ENCODE measurements at places on chromosomes 2 and 18. TPM values are rescaled to one million over a fixed set of nuclear protein-coding genes. Genes with fewer than 3 reads are reported as not detected.

DNA sequence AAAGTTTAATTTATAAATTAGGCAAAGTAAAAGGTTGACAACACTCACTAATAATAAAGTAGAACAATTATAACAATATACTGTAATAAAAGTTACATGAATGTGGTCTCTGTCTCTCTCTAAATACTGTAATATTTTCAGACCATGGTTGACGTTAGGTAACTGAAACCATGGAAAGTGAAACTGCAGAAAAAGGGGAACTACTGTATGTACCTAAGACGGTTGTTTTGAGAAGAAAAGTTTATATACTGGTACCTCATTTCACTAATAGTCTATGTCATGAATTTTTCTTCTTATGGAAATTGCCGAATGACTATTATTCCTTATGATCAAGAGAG lies 166.7 kb upstream of the ZNF521 start:
- no peak overlapping the region for H3K4me3 ChIP-seq
- no peaks in the 10 kb centered on the region for H3K27me3 ChIP-seq
- no peaks in the 10 kb centered on the region for H3K4me1 ChIP-seq
- H3K36me3 ChIP-seq: no peaks in the 10 kb centered on the region
- no peak for DNase-seq
- H3K27ac ChIP-seq: no peak overlapping the region

DNA sequence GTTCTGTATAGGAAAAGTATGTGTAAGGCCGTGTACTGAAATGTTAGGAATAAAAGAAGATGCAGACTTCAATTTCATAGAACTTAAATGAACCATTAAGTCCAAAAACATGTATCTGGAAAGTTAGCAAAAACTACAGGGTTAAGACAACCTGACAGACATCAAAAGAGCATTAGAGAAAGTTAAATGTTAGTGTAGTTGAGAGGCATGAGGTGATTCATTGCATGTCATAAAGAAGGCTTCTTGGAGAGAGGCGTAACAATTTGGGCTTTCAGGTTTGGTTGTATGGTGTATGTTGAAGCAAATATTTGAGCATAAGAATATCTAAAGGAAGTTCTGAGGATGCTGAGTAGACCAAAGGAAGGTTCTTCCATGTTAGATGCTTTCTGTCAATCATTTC lies 6.3 kb downstream of the EPC2 start:
- no peaks in the 10 kb centered on the region for H3K36me3 ChIP-seq
- no peak overlapping the region for H3K27ac ChIP-seq
- no peak for DNase-seq
- H3K4me1 ChIP-seq: no peaks in the 10 kb centered on the region
- H3K4me3 ChIP-seq: no peak overlapping the region
- H3K27me3 ChIP-seq: no peaks in the 10 kb centered on the region

GRCh38 chr2:1619556-1619955 lies 124.8 kb downstream of the PXDN start:
- peaks cover 31% of the 10 kb centered on the region for H3K4me1 ChIP-seq
- no peak overlapping the region for H3K4me3 ChIP-seq
- no peak overlapping the region for H3K27ac ChIP-seq
- peaks cover 7% of the 10 kb centered on the region for H3K27me3 ChIP-seq

- no peaks in the 10 kb centered on the region for H3K27me3 ChIP-seq
- DNase-seq: no peak
- no peak overlapping the region for H3K27ac ChIP-seq
- H3K4me1 ChIP-seq: no peaks in the 10 kb centered on the region
These were observed 1875.2 kb upstream of the PIK3C3 start for GRCh38 chr18:40079786-40080185.

DNA sequence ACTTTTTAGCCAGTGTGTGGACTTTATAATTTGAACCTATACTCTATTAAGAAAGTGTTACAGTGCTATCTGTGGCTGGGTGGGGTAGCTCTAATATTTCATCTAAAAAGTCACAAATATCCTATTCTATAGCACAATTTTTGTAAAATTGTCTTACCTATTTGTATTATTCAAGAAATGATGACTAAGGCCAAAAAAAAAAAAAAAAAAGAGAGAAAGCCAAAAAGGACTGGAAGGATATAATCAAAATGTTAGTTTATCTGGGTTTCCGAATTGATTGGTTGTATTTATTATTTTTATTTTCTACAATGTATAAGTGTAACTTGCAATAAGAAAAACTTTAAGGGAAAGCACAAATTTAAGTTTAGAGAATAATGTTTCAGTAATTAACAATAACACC lies 5.5 kb downstream of the ARL6IP6 start:
- H3K4me1 ChIP-seq: peaks cover 10% of the 10 kb centered on the region
- no peak for DNase-seq
- H3K27me3 ChIP-seq: no peaks in the 10 kb centered on the region
- no peak overlapping the region for H3K4me3 ChIP-seq
- peaks cover 10% of the 10 kb centered on the region for H3K36me3 ChIP-seq

DNA sequence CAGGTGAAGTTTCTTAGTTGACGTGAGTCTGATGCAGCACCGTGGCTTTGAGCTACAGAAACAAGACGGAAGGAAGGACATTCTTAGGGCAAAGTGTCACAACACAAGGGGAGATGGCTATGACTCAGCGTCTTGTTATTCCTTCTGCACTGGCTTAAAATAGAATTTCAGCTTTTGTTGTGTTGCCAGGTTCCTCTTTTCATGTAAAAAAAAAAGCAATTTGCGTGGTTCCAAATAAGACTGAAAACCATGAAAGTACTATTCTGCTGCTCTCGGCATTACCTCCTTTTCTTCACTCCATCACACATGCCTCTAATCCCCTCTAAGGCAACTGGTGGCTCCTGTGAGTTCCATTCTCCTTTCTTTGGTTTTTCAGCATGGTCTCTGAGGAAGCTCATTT lies 150.1 kb downstream of the ANTXR1 start:
- peak overlapping the region; percentile 43 for H3K27ac ChIP-seq
- H3K36me3 ChIP-seq: no peaks in the 10 kb centered on the region
- 0 out of 2 replicates have a peak overlapping the region, but pooled peaks have one; percentile 14 for H3K4me3 ChIP-seq
- peak; percentile 33 for DNase-seq
- peaks cover 22% of the 10 kb centered on the region for H3K4me1 ChIP-seq

DNA sequence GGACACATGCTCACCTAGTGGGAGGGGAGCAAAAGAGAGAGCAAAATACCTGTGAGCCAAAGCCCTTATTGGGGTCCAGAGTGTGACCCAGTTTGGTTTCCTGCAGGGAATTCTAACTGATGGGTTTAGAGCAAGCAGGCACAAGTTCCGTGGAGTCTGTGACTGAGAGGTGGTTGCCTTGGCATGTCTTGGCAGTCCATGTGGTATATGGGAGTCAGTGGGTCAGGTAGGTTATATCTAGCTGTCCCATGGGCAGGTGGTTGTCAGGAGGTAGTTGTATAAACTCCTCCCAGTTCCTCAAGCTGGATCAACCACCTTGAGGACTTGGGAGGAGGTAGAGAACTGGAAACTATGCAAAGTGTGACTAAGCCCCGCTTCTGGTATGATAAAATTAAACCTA lies 452.8 kb upstream of the VWC2L start:
- no peak overlapping the region for H3K4me3 ChIP-seq
- H3K4me1 ChIP-seq: no peaks in the 10 kb centered on the region
- H3K27ac ChIP-seq: no peak overlapping the region

- no peak overlapping the region for H3K27ac ChIP-seq
- no peaks in the 10 kb centered on the region for H3K4me1 ChIP-seq
- no peak overlapping the region for H3K4me3 ChIP-seq
- no peak for DNase-seq
- H3K27me3 ChIP-seq: peaks cover 21% of the 10 kb centered on the region
These were observed 308.2 kb downstream of the PIEZO2 start for GRCh38 chr18:10841203-10841602.

- H3K36me3 ChIP-seq: no peaks in the 10 kb centered on the region
- no peaks in the 10 kb centered on the region for H3K27me3 ChIP-seq
- H3K4me3 ChIP-seq: no peak overlapping the region
- DNase-seq: no peak
- no peaks in the 10 kb centered on the region for H3K4me1 ChIP-seq
These were observed 308.9 kb downstream of the ETAA1 start for GRCh38 chr2:67706082-67706481.

GRCh38 chr2:119809339-119810048 lies 49.8 kb downstream of the PTPN4 start:
- no peak for DNase-seq
- peaks cover 27% of the 10 kb centered on the region for H3K36me3 ChIP-seq
- peak overlapping the region; percentile 58 for H3K27ac ChIP-seq
- no peaks in the 10 kb centered on the region for H3K27me3 ChIP-seq
- no peak overlapping the region for H3K4me3 ChIP-seq

The CDK5R2 gene
- 0.20 TPM for total RNA-seq

The TMEM200C gene
- not detected for total RNA-seq

- peaks cover 7% of the 10 kb centered on the region for H3K4me1 ChIP-seq
- DNase-seq: no peak
- no peak overlapping the region for H3K4me3 ChIP-seq
These were observed 37.2 kb downstream of the MTERF4 start for GRCh38 chr2:241064802-241065354.

DNA sequence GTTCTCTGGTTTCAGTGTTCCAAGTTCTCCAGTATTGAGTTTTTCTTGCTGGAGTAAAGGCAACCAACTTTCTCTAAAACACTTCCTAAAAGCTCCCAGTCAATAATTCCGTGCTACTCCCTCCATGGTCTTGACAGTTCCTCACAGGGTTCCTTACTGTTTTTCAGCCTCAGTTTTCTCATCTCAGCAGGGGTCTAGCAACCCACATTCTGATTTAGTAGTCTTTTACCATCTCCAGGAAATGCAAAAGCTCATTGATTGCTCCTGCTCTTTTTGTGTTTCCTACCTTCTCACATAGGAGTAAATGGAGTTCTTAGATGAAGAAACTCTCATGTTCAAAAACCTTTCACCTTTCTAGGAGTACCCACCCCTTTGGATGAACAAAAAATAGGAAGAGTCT lies 978.8 kb upstream of the POU3F3 start:
- no peaks in the 10 kb centered on the region for H3K36me3 ChIP-seq
- DNase-seq: no peak
- no peak overlapping the region for H3K27ac ChIP-seq
- no peaks in the 10 kb centered on the region for H3K4me1 ChIP-seq

DNA sequence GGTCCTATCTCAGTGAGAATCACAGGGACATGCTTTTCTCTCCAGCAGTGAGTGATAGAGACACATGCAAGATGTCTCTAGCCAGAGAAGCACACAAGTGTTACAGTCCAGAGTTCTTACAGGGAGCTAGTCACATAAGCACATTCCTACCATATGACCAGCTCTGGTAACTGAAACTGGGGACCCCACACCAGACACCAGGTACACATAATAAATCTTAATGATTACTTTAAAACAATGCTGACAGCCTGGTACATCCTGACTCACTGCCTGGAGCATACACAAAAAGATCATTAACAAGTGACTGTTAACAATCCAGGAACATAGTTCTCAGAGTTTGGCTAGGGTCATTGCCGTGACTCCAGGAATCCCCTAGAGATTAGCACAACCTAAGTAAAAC lies 53.6 kb downstream of the GALNT1 start:
- DNase-seq: no peak
- no peaks in the 10 kb centered on the region for H3K36me3 ChIP-seq
- H3K4me3 ChIP-seq: no peak overlapping the region
- H3K27ac ChIP-seq: no peak overlapping the region
- no peaks in the 10 kb centered on the region for H3K4me1 ChIP-seq

DNA sequence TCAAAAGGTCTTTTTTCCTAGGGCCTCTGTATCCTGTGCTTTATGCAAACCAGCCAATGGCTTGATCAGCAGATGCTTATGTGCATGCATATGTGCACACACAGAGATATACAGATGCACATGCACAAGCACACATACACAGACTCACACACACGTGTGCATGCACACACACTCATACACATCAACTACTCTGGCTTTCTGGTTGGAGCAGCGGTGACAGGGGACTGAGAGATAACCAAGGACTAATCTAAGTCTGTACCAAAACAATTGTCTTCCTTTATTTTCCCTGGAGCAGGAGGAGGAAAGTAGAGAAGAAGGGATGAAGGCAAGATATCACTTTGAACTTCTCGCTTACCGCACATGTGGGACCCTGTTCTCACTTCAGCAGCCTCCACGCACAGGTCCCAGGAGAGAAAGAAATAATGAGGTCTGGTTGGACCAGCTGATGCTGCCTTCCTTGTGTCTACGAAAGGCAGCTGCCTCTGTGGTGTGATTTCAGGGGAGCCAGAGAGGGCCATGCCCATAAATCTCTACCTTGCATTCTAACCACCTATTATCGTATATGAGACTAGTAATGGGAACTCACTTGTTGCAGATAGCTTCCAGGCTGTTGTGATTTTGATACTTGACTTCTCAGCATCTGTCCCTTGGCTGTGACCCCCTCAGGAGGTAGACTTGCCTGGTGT lies 338.0 kb downstream of the EN1 start:
- H3K36me3 ChIP-seq: no peaks in the 10 kb centered on the region
- H3K4me3 ChIP-seq: no peak overlapping the region
- no peak overlapping the region for H3K27ac ChIP-seq

DNA sequence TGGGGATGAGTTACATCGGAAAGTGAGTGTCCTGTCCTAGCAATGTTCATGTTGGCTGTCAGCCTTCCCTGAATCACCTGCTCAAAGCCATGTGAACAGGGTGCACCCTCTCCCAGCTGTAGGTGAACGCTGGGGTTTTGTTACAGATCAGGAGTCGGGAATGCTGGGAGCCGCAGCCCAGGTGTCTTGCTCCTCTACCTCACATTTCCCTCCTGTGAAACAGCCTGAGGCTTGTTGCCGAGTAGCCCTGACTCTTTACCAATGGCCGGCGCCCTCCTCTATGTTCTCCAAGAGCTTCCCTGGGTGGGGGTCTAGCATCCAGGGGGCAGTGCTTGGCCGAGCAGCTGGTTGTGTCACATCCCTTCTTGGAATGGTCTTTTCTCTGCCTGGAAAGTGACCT lies 164.7 kb downstream of the SH3RF3 start:
- H3K36me3 ChIP-seq: no peaks in the 10 kb centered on the region
- 0 out of 2 replicates have a peak, but pooled peaks cover 5% of the 10 kb centered on the region for H3K4me1 ChIP-seq
- no peaks in the 10 kb centered on the region for H3K27me3 ChIP-seq
- DNase-seq: no peak
- no peak overlapping the region for H3K4me3 ChIP-seq
- no peak overlapping the region for H3K27ac ChIP-seq

- H3K4me3 ChIP-seq: no peak overlapping the region
- no peak overlapping the region for H3K27ac ChIP-seq
- H3K4me1 ChIP-seq: peaks cover 13% of the 10 kb centered on the region
- H3K36me3 ChIP-seq: no peaks in the 10 kb centered on the region
- peak; percentile 69 for DNase-seq
These were observed 5.1 kb upstream of the EML4 start for GRCh38 chr2:42164046-42164445.

DNA sequence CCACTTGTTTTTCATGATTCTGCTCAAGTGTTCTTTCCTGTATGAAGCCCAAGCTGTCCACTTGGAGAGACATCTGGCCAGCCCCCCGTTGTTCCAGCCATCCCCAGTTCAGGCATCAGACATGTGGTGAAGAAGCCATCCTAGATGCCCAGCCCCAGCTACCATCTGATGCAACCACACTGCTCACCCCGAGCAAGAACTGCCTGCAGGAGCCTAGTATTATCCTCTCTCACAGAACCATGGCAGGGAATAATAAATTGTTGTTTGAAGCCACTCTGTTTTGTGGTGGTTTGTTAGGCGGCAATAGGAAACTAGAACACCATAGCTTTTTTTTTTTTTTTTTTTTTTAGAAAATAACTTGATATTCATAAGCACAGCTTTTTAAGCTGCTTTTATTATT lies 19.5 kb upstream of the DARS1 start:
- no peaks in the 10 kb centered on the region for H3K27me3 ChIP-seq
- H3K4me3 ChIP-seq: no peak overlapping the region
- DNase-seq: no peak
- H3K27ac ChIP-seq: no peak overlapping the region
- H3K4me1 ChIP-seq: peaks cover 13% of the 10 kb centered on the region

- H3K4me1 ChIP-seq: no peaks in the 10 kb centered on the region
- H3K27me3 ChIP-seq: no peaks in the 10 kb centered on the region
- H3K36me3 ChIP-seq: no peaks in the 10 kb centered on the region
- no peak overlapping the region for H3K4me3 ChIP-seq
These were observed 214.9 kb downstream of the XIRP2 start for GRCh38 chr2:167103028-167103756.

Data from PC-9 (cell line).